ENCODE measurements at places on chromosomes 2 and 18.

- no peak overlapping the region for H3K4me3 ChIP-seq
- peaks cover 5% of the 10 kb centered on the region for H3K27me3 ChIP-seq
- H3K36me3 ChIP-seq = no peaks in the 10 kb centered on the region
Measured at GRCh38 chr2:30731706-30732105, 75.5 kb downstream of the CAPN13 start.

DNA sequence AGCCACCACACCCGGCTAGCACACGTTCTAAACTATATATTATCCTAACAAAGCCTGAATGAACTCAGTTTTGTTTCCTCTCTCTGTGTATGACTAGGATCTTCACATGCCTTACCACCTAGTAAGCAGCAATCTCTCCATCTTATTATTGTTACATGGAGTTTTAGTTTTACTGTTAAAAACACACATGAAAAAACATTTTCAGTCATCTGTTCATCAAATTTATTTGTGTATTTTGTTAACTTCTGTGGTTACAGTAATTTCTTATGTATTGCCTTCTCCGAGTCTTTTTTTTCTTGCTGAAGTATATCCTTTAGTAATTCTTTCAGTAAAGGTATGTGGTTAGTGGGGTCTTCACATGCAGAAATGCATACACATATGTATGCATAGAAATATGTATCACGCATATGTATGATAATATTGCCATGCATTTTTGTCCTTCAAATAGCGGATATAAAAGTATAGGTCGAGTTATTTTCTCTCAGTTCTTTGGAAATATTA is 31.4 kb downstream of the ANO7 start:
- no peaks in the 10 kb centered on the region for H3K27me3 ChIP-seq
- H3K36me3 ChIP-seq = no peaks in the 10 kb centered on the region
- no peak for DNase-seq
- no peak overlapping the region for H3K27ac ChIP-seq
- H3K4me3 ChIP-seq = no peak overlapping the region
- peaks cover 16% of the 10 kb centered on the region for H3K4me1 ChIP-seq

DNA sequence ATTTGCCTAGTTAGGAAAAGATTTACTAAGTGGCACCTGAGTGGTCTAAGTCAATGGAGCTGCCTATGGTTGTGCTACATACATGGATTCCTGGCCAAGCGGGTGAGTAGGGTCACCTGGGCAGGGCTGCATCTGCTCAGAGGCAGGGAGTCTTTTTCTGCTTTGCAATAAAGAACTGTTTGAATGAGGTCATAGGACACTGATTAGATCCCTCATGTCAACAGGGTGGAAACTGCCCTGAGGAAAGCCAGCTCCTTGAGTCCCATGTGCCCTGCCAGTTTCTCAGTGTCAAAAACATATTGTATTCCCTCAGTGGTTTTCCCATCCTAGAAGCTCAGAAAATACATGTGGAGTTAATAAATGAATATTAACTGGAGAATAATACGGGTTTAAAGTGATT is 4.6 kb downstream of the LAMA3 start:
- H3K4me3 ChIP-seq = no peak overlapping the region
- H3K27ac ChIP-seq = no peak overlapping the region
- no peak for DNase-seq

DNA sequence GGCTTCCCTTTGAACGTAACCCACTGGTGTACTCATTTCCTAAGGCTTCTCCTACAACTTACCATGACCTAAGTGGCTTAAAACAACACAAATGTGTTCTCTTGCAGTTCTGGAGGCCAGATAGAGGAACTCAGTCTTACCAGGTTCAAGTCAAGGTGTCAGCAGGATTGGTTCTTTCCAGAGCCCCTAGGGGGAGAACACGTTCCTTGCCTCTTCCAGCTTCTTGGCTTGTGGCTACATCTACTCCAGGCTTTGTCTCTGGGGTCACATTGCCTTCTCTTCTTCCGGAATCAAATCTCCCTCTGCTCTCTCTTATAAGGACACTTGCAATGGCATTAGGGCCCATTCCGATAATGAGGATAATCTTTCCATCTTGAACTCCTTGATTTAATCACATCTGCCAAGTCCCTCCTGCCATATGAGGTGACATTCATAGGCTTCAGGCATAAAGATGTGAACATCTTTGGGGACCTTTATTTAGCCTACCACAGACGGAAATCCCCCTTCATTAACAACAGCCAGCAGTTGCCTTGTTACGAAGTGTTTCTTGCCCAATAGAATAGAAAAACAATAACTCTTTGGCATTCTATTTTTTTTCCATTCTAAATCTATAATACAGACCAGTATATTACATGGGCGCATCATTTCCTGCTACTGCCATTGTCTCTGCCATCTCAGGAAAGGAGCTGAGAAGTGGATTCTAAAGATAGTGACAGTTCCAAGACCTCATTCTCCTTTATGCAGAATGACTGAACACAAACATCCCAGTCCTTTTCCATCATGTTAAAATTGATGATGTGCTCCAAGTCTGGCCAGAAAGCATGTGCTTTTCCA is 362.0 kb downstream of the ZNF521 start:
- no peaks in the 10 kb centered on the region for H3K27me3 ChIP-seq
- no peak overlapping the region for H3K27ac ChIP-seq
- DNase-seq = peak; percentile 15

DNA sequence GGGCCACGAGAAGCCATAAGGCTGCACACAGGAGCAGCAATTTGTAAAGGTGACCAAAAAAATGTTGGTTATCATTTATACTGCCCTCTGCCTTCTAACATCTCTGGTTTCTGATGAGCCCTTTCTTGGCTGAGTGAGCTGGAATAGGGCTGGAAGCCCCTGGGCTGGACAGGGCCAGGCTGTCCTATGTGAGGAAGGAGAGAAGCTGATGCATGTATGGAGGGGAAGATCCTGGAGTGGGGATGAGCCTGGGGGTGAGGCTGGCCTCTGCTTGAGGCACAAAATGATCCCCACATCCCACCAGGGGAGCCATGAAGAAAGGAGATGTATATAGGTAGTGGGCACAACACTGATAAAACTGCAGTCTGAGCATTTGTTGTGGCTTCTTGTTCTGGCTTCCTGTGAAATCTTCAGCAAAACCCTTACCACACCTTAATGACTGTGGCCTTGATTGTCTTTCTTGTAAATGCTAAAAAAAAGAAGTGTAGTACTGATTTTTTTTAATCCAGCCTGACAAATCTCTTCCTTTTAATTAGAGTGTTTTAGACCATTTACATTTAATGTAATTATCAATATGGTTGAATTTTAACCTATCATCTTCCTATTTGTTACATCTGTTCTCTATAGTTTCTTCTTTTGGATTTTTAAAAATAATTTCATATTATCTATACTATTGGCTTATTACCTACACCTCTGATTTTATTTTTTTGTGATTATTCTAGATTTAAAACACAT is 5.6 kb downstream of the SNED1 start:
- H3K36me3 ChIP-seq = no peaks in the 10 kb centered on the region
- H3K27ac ChIP-seq = no peak overlapping the region

DNA sequence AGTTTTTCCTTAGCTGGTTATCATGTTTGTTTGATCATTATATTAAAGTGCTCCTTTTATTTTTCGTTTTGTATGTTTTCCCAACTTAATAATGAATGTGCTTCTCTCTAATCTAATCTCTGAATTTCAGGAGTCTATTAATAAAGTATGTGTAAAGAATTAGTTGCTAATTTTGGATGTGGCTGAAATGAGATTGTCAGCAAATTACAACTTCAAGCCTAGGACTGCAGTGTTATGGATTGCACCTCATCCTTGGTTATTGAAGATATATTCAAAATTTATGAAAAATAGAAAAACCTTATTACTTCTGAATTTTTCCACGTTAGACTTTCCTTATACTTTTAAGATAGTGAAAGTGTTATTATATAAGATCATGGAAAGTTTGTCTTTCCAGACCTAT is 227.7 kb downstream of the NEDD4L start:
- peaks cover 8% of the 10 kb centered on the region for H3K4me1 ChIP-seq
- H3K4me3 ChIP-seq = no peak overlapping the region
- no peaks in the 10 kb centered on the region for H3K27me3 ChIP-seq
- H3K27ac ChIP-seq = no peak overlapping the region

DNA sequence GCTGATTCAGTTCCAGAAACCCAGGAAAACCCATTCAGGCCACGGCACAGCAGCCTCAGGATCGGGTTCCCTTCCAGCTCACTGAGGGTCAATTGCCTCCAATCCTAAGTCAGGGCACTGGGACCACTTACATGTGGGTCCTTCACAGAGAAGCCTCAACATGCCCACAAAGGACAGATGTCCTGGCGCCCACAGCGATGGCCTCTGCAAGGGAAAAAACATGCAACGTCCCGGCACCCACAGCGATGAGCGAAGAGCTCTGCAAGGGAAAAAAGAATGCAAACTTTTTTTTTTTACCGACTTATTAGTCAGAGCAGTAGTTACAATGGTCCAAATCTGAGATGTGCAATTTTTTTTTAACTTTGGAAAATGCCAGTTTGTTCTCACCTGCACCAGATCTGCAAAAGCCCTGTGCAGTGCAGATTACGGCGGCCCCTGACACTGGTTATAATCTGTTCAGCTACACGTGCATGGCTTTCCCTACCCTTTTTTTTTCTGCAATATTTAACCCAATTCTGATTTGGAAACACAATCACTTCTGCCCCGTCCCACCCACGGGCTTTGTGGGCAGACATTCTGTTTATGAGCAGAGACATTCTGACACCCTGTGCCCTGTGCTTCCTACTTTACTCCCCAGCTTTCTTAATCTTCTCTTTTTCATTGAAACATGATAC is 159.3 kb upstream of the SALL3 start:
- no peak for DNase-seq
- no peak overlapping the region for H3K27ac ChIP-seq
- H3K4me1 ChIP-seq = no peaks in the 10 kb centered on the region
- H3K4me3 ChIP-seq = no peak overlapping the region
- peaks cover 31% of the 10 kb centered on the region for H3K27me3 ChIP-seq

GRCh38 chr18:23617412-23618014 is 31.2 kb upstream of the NPC1 start:
- H3K27me3 ChIP-seq = peaks cover 5% of the 10 kb centered on the region
- no peaks in the 10 kb centered on the region for H3K36me3 ChIP-seq
- DNase-seq = no peak
- no peak overlapping the region for H3K4me3 ChIP-seq

DNA sequence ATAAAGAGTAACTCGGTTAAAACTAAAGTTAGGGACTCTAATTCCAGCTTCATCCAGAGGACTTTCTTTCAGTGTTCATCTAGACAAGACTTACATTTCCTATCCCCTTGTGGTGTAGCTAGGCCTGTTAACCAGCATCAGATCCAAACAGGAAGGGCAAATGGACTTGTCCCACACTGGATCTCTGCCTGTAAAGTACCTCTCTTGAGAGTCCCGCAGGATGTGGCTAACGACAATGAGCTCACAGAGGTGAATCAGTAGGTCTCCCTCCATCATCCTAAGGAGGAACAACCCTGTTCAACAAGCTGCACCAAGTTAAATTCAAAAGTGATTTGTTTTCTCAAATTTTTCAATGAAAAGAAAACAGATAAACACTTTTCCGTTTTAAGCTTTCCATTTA is 412.3 kb upstream of the RGPD4 start:
- DNase-seq = no peak
- H3K27ac ChIP-seq = no peak overlapping the region
- H3K27me3 ChIP-seq = no peaks in the 10 kb centered on the region
- no peaks in the 10 kb centered on the region for H3K4me1 ChIP-seq
- no peak overlapping the region for H3K4me3 ChIP-seq
- no peaks in the 10 kb centered on the region for H3K36me3 ChIP-seq

DNA sequence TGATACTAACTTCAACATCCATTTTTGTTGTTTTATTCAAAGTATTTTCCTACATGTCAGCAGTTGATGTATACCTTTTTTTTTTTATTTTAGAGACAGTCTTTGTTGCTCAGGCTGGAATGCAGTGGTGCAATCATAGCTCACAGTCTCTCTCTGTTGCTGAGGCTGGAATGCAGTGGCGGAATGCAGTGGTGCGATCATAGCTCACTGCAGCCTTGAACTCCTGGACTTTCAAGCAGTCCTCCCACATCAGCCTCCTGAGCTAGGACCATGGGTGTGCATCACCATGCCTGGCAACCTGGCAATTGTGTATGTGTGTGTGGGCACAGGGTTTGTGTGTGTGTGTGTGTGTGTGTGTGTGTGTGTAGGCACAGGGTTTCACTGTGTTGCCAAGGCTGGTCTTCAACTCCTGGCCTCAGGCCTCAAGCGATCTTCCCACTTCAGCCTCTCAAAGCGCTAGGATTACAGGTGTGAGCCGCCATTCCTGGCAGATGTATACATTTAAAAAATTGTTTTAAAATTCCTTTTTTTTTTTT is 24.8 kb downstream of the SANBR start:
- peaks cover 15% of the 10 kb centered on the region for H3K36me3 ChIP-seq
- no peak for DNase-seq
- no peak overlapping the region for H3K4me3 ChIP-seq
- H3K27ac ChIP-seq = no peak overlapping the region
- no peaks in the 10 kb centered on the region for H3K27me3 ChIP-seq

Measured in common myeloid progenitor, CD34-positive (primary cell).